ENCODE measurements at places on chromosomes 11 and 22.

DNA sequence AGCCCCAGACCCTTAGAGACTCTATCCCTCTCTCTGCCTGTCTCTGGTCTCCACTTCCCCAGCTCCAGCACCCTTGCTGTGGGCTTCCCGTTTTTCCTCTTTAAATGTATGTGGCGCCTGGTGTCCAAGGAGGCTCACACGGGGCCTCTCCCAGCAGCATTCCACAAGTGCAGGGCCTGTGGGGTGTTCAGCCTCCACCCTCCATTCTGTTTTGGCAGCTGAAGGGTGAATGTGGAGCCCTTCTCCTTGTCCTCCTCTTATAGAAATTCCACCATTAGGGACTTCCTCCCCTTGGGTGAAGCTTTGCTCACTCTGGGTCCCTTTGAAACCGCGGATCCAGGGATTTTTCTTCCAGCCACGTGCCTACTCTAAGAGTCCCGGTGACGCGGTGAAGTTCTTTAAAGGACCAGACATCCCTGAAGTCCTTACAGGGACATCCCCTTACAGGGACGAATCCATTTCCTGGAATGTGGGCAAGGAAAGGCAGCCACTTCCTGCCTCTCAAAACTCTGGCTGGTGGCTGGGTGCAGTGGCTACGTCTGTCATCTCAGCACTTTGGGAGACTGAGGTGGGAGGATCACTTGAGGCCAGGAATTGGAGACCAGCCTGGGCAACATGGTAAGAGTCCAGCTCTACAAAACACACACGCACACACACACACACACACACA lies 1.6 kb upstream of the TSPAN18 start:
- DNase-seq, result no peak

DNA sequence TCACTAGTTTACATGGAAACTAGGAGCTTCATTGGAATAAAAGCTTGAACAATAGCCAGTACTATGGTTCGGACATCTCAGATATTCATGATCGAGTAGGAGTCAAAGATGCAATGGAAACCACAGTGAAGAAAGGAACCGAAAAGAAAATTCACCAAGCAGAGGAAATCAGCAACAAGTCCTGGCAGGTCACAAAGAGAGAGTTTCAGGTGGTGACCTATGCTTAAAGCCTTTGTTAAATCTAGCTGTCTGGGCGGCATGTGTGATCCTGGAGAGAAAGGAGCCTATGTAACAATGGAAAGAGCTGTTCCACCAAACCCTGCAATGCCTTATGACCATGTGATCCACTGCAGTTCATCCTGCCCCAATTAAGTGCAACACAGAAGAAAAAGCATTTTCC lies 68.9 kb upstream of the POU2AF2 start:
- no peak for DNase-seq

DNA sequence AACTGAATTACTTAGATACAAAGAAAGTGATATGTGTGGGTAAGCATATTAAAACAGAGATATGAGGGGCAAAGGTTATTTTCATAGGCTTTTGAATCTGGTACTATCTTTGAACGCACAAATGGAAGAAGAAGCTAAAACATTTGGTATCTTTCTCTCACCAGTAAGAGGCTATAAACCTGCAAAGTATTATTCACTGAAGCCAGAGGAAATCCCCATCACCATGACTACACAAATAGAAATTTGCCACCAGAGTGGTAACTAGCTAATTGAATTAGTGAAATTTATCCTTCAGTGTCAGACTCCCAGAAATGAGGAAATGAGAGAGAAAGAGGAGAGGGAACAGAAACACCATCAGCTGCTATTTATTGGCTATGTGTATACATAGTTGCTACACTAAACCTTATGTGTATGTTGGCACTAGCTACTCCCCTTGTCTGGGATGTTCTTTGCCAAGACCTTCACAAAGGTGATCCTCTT lies 503.4 kb downstream of the DLG2 start:
- DNase-seq, result no peak

DNA sequence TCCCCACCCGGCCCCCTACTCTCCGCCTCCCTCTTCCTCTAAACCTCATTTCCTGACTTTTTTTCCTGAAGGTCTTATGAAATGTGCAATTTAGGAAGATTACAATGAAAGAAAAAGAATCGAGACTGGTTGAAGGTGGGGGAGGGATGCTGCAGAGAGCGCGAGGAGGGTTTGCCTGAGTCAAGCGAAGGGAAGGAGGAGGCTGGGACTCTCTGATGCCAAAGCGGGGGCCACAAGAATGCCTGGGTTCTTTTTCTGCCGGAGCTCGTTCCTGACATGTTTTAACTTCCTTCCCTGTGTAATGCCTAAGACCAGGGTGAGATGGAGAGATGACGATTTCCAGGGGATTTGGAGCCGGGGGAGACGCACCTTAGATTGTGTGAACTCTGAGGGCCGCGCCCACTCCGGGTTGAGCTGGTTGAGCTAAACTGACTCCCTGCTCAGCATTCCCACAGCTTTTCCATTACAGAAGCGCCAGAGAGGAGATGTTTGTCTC lies 270.5 kb upstream of the SORL1-AS1 start:
- DNase-seq, result no peak

DNA sequence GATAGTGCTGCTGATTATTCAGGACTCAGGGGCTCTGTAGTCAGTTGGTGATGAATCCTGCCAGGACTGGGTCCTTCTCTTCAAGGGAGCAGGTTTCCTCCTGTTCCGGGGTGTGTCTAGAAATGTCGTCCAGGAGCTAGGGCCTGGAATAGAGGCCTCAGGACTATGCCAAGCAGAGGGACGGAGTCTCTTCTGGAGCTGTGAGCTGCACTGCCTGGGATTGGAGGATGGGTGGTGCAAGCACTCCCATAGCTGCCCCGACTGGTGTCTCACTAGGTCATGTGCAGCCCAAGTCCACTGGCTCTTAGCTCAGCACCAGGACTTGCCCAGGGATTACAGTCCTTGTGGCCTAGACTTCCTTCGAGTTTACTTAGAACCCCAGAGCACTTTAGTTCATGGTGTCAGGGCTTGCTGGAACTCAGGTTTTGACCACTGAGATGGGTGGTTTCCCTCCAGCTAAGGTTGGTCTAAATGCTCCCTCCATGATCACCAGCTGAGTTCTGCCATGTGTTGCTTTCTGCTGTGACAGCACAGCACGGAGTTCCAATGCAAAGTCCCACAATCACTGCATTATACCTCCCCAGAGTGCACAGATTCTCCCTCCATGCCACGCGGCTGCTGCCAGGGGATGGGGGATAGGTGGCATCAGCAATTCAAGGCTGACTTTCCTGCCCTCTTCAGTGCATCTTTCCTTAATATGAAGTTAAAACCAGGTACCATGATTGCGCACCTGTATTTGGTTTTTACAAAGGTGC lies 42.6 kb upstream of the SHANK2 start:
- no peak for DNase-seq

DNA sequence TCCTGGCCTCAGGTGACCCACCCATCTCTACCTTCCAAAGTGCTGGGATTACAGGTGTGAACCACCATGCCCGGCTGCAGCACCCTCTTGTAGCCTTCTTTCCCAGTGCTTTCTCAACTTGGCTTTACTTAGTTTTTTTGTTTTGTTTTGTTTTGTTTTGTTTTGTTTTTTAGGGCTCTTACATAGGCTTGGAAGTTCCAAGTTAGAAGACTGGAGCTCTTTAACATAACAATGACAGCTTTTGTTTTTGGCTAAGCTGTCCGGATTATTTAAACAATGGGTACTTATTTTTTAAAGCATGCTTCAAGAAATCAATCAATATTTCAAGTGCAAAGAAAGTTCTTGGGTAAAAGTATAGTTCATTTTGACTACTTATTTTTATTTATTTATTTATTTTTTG lies 25.9 kb downstream of the KMT2A start:
- no peak for DNase-seq

DNA sequence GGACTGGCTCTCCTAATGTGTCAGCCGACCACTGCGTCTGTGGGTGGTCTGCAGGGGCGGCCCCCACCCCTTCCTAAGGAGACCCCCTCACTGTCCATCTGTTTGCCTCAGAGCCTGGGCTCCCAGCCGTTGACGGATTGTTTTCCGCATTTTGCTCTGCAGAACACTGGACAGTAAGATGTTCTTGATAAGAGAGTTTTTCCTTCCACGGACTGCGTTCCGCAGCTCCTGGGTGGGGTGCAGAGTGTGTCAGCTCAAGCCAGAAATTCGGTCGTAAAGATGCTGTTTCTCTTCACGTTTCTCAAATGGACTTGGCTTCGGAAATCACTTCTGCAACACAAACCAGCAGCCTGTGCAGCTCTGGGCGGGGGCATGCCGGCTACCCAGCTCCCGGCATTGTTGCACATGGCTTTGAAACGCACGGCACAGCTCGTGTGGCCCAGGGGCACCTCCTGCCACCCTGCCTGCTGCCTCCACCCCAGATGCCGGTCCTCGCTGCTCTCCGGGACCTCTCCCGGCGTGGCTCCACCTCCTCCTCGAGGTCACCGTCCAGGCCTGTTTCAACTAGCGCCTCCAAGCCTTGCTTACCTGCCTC lies 2.9 kb upstream of the MRGPRG start:
- no peak for DNase-seq

- peak; percentile 46 for DNase-seq
Measured at GRCh38 chr11:131691181-131692041, 321.0 kb downstream of the NTM start.
